Fibroblast of mammary gland (primary cell): ENCODE measurements at places on chromosomes 1 and 21.

- no peak for DNase-seq
Measured at GRCh38 chr1:50591598-50591997, 168.4 kb upstream of the DMRTA2 start.

- no peak for DNase-seq
Measured at GRCh38 chr1:62727656-62728407, 39.6 kb upstream of the DOCK7 start.

- DNase-seq = no peak
Measured at GRCh38 chr1:153023109-153023508, 7.9 kb upstream of the SPRR1B start.

- DNase-seq = no peak
Measured at GRCh38 chr1:180194546-180195207, 35.4 kb upstream of the LHX4 start.

- no peak for DNase-seq
Measured at GRCh38 chr1:225949041-225949440, 8.0 kb upstream of the LEFTY2 start.

DNA sequence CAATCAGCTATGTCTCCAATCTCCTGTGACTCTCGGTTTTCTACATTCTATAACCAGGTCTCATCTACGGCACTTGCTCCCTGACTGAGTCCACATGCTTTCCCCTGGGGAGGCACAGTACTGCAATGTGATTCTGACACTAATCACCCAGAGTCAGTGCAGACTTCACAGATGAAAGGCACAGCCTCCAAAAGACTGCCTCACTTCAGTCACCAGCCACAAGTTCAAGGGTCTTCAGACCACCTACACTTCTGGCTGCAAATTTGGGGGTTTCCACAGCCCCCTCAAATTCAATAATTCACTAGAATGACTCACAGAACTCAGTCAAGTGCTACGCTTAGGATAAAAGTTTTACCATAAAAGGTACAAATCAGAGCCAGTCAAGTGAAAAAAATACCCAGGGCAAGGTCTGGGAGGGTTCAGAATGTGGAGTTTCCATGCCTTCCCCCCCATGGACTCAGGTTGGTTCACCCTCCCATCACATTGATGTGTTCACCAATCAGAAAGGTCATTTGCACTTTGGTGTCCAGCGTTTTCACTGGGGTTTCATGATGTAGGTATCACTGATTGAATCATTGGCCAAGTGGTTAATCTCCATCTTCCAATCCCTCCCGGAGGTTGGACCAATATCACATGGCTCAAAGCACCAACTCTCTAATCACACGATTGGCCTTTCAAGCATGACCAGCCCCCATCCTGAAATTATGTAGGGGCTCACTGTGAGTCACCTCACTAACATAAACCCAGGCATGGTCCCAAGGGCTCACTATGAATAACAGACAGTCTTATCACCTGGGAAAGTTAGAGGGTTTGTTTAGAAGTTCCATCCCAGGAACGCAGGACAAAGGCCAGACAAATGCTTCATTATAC lies 182.9 kb upstream of the CAMK1G start:
- no peak for DNase-seq

DNA sequence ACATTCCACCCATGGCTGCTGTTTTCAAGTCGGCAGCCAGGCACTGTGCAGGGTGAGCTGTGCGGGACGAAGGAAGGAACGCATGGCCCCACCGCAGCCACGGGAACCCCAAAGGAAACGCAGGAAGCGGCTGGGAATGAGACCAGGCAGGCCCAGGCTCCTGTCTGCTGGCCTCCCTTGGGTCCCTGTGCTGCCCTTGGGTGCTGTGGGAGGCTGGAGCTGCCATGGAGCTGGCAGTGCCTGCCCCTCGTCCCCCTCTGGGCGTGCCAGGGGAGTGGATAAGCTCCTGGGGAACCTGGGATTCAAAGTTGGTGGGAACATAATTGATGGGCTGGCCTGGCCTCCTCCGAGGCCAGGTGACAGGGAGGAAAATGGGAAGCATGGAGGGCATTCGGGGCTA lies 5.3 kb upstream of the KRTAP10-4 start:
- DNase-seq = no peak

GRCh38 chr1:19390901-19391595 lies 78.9 kb downstream of the SLC66A1 start:
- peak; percentile 89 for DNase-seq

- DNase-seq = peak; percentile 38
Measured at GRCh38 chr1:179599623-179600249, 8.1 kb downstream of the TDRD5 start.

- DNase-seq = no peak
Measured at GRCh38 chr1:167420510-167420909, 97.8 kb downstream of the CD247 start.

DNA sequence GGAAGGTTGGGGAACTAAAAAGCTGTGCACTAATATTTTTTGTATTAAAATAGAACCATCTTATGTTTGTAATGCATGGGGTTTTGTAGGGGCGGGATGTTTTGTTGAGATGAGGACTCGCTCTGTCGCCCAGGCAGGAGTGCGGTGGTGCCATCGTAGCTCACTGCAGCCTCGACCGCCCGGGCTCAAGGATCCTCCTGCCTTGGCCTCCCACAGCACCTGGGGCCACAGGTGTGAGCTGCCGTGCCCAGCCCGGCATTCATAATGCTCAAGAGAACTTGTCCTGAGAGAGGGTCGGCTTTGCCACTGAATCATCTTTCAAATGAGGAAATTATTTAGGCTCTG lies 3.0 kb upstream of the C1orf159 start:
- DNase-seq = no peak

DNA sequence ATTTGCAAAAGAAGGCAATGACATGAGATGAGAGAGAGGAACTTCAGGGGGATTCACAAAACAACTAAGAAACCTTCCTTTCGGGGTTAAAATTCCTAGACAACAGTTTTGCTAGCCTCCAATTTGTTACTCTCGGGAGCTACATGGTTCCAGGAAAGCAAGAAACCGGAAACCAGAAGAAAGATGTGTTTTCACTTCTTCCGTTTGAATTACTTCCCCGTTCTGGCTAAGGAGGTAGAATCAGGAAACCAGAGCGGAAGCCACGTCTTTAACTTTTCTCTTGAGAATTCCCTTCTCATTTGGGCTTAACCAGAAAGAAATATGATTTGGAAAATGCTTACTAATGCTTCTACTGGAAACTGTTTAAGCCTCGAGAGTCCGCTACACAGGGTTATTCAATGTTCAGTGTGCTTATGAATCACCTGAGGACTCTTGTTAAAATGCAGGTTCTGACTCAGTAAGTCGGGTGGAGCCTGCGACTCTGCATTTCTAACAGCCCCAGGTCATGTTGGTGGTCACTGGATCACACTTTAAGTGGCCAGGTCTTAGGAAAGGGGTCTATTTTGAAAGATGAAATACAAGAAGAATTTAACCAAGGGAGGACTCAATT lies 43.5 kb upstream of the MCOLN3 start:
- DNase-seq = peak; percentile 29

DNA sequence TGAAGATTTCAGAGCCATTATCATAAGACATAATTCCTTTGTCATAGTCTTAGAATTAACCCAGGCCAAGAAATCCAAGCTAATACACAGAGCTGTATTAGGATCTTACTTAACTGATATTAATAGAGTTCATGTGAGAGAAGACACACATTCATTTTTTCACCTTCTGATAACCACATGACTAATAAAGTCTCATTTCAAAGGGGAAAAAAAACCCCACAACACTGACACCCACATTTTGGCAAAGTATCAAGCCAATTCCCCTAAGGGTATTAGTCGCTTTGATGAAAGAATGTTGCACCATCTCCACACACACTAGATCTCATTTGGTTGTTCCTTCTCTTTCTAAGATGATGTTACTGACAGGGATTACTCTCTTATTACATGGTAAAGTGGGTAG lies 344.4 kb upstream of the ESRRG start:
- DNase-seq = no peak

DNA sequence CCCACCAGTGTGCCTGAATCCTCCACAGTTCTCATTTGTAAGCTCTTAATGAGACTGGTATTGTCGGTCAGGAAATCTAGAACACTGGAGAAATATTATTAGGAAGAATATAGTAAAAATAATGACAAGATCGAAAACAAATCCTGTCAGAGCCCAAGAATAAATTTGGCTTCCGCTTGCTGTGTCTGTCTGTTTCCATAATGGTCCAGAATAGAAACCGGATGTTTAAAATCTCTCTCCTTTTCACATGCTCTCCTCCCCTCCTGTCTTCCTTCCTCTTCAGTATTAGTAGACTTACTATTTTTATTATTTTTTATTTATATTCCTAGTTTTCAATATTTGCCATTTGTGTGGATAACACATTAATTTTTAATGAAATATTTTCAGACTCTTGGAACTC lies 187.7 kb downstream of the SDCCAG8 start:
- no peak for DNase-seq

DNA sequence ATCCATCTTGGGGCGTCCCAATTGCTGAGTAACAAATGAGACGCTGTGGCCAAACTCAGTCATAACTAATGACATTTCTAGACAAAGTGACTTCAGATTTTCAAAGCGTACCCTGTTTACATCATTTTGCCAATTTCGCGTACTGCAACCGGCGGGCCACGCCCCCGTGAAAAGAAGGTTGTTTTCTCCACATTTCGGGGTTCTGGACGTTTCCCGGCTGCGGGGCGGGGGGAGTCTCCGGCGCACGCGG lies 282 bp upstream of the SOD1 start:
- DNase-seq = no peak

- DNase-seq = no peak
Measured at GRCh38 chr1:12167493-12168429, 970 bp downstream of the TNFRSF1B start.

GRCh38 chr1:161096015-161096414 lies 2.1 kb upstream of the KLHDC9 start:
- no peak for DNase-seq

DNA sequence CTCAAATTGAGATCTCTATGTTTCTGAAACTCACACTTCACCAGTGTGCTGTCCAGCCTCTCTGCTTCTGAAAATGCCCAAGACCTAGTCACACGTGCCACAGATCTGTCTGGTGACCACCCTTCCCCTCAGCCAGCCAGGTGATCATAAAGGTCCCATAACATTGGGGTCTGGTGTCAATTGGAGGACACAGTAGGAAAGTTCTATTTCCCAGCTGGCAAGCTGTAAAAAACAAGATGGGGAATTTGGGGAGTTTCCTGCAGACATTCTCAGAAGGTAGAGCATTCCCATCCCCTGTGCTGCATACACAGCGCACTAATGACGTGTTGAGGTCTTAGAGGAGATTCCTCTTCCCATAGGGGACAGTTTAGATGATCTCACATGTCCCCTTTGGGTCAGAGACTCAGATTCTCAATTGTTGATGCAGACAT lies 50.1 kb downstream of the RPS6KA1 start:
- DNase-seq = no peak

DNA sequence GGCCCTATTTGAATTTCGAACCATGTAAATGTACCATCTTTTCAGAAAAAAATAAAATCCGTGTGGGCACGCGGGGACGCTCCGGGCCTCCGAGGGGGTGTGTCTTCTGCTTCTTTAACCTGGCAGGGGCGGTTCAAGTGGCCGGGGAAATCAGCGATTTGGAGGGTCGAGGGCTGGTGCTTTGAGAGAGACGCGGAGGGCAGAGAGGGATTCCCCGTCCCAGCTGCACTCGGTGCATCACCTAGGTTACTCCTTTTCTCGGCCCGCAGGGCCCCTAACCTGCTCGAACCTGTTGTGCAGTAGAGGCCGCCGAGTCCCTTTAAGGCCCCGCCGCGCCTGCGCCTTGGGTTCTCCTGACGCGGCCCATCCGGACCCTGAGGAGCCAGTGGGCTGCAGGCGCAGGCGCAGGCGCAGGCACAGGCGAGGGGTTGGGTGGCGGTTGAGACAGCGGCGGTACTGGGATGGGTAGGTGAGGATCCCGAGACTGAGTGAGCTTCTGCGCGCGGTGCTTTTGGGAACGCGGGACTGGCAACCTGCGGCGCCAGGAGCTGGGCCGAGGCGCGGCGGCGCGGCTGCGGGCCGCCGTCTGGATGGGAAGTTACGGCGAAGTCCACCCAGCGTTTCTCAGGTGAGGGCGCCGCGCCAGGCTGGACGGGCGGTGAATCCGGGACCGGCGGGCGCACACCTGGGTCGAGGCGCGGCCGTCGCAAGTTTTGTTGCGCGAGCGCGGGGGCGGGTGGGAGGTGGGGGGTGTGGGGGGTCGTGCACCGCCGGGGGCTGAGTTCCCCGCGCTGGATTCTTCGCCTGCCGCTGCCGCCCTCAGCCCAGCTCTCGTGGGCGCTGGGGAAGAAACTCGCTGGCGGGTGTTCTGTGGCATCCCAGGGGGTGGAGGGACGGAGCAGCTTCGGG lies at the start of gene NBPF3:
Gene NBPF3, plus strand, starts transcription at position 417 of the 909 bp plus-strand sequence. CDS start 4,950 bp downstream, outside the sequence.
- peak; percentile 79 for DNase-seq

GRCh38 chr1:2826736-2827292 lies 25.3 kb upstream of the TTC34 start:
- no peak for DNase-seq

GRCh38 chr1:163668472-163668871 lies 346.7 kb downstream of the NUF2 start:
- peak; percentile 52 for DNase-seq

DNA sequence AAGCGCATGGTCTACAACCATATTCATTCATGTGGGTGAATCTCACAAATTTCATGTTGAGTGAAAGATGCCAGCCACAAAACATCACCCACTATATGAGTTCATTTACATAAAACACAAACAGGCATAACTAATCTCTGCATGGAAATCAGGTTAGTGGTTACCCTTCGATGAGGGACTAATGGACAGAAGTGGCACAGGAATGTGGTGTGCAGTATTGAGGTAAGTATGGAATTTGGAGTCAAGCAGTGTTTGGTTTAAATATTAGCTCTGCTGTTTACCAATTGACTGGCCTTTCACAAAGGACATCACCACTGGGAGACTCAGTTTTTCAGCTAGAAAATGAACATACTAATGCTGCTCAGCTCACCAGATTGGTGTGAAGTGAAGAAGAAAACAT lies 24.2 kb downstream of the CCDC185 start:
- DNase-seq = no peak

GRCh38 chr1:43978551-43979260 lies at the start of gene B4GALT2:
TSS of gene B4GALT2 (plus strand) at chr1:43979210. CDS start at chr1:43981161, 1,951 bp downstream.
- DNase-seq = peak; percentile 30

DNA sequence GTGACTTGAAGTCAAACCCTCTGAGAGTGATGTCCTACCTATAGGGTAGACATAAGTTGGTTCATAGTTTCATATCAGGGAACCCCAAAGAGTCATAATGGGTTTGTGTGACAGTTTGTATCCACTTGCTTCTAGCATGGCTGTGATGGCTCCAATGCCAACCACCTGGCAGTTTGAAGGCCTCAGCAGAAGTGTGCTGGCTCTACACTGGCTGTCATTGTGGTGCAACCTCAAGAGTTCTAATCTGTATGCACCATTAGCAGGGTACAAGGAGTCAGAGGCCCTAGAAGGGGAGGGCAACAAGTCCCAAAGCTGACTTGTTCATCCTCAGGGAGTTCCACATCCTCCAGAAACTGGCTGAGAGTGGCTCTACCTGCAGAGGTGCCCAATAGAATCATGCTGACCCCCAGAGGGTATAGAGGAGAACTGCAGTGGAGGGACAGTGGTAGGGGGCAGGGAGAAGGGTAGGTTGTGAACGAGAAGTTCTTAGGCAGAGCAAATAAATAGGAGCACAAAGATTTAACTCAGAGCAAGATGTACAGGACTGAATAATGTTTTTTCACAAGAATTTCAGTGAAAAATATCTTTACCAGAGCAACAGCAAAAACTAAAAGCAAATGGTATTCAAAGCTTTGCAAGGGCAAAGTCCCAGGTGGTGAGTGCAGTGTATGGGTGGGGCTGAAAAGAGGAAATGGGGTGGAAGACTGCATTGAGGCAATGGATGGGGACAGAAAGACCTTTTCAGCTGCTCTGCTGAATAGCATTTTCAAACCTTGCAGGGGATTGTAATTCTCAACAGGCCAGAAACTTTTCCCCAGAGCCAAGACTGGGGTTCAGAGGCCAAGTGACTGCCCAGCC lies 3.2 kb downstream of the FCRL2 start:
- no peak for DNase-seq
